ENCODE measurements at places on chromosomes 6 and 20. TPM values are rescaled to one million over a fixed set of nuclear protein-coding genes. Genes with fewer than 3 reads are reported as not detected.

Gene BFSP1
- total RNA-seq = 1.2 TPM

GRCh38 chr20:48744515-48744914 is 83.3 kb downstream of the PREX1 start:
- DNase-seq = no peak

DNA sequence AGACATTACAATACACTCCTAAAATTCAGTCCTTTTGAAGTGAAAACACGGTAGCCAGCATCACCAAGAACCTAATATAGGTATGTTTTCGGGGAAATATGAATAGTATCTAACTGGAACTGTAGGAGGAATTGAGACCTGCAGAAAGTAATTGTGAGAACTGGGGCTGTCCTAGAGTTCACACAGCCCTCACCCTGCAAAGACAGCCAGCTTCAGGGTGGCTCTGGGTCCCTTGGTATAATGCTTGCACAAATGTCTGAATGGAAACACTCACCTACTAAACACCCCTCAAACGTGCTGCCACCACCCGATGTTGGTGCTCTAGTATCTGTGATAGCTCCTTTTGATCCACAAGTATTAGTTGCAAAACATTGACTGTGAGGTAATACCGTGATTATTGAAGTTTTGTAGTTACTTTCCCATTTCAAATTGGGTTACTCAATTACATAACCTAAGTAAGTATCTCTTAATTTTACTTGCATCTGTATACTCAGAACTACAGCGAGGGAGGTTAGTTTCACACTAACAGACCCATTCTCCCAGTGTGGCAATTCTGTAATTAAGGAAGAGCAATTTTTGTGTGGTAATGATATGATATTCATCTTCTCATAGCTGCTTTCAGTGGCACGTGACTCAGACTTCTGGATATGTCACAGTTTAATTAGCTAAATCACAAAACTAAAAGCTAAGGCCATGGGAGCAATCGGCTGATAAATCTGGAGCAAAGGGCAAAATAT is 129.5 kb downstream of the INSM1 start:
- no peak for DNase-seq

- DNase-seq = no peak
These were observed 47.7 kb upstream of the RCAN2 start for GRCh38 chr6:46538800-46539480.

- no peak for DNase-seq
These were observed 83.1 kb downstream of the SYNJ2 start for GRCh38 chr6:158064725-158065251.

GRCh38 chr6:79869184-79869583 is 78.2 kb downstream of the ELOVL4 start:
- DNase-seq = no peak

DNA sequence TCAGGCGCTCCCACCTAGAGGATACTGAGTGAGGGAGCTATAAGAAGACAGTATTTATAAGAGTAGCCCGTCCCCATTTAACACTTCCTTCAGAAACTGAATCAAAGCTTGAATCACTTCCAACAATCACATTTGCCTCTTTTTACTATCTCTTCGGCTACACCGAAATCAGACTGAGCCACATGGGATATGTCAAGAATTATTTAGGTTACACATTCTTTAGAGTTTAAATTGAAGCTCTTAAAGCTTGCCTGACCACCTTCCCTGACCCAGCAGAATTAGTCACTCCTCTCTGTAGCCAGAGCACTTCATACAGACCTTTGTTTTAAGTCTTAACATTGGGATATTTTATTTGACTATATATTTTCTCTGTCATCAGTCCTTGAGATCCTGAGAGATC is 163.7 kb downstream of the MAFB start:
- DNase-seq = no peak

All from mucosa of gallbladder (tissue), 1 donor.